ENCODE measurements at places on chromosomes 3 and 15.

DNA sequence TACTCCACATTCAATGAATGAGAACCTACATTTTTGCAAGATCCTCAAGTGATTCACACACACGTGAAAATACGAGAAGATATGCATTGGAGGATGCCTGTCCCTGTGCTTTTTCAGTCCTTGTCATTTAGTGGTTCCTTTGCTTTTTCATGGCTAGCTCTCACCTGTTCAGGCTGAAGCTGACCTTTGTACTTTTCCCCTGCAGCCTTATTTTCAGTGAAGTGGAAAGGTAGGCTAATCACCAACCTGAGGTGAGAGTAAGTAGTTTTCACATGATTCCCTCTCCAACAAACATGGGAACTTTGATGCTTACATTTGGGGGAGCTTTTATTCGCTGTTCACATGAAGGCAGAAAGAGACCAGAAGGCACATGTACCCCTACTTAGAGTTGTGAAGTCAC, 8.3 kb downstream of the ITPR1 start:
- no peak for DNase-seq

- DNase-seq = peak; percentile 19
These were observed 728 bp downstream of the TRANK1 start for GRCh38 chr3:36944012-36944640.

DNA sequence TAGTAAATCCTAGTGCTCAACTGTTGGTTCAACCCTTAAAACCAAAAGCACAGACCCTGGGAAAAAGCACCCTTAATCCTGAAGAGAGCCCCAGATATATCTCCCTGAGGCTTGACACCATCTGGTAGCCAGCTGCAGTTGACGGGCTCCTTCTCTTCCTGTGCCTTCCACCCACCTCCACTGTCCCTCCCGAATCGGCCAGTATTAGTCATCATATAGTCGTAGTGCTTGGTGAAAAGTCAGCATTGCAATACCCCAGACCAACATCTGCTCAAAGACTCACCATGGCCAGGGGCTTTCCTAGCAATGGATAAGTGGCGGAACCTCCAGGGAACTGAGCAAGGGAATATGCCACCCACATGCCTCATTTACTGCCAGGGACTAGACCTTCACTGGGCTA, 125.6 kb upstream of the CRBN start:
- no peak for DNase-seq

- DNase-seq = no peak
These were observed 109.0 kb upstream of the SLC2A2 start for GRCh38 chr3:171135549-171135948.

GRCh38 chr15:63186065-63186464, 3.3 kb upstream of the RAB8B start:
- no peak for DNase-seq

DNA sequence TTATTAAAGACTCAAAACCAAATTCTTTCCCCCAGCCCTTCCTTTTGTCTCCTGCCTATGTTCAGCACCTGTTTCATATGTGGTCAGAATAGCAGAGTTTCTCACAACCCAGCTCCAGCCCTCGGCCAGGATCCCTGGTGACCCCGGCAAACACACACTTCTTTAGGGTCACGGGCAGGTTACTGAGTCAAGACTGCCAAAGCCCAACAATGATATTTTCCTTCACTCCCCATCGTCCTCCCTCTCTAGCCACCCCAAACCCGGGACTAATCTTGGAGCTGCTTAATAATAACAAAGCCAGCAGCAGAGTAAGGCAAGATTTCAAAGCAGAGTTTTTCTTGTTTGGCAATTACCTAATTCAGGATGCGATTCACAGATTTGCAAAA, 25.5 kb downstream of the RARB start:
- no peak for DNase-seq

GRCh38 chr3:186693843-186694242, 23.3 kb upstream of the KNG1 start:
- DNase-seq = no peak

GRCh38 chr3:186783731-186784515, 546 bp downstream of the EIF4A2 start:
- peak; percentile 62 for DNase-seq

DNA sequence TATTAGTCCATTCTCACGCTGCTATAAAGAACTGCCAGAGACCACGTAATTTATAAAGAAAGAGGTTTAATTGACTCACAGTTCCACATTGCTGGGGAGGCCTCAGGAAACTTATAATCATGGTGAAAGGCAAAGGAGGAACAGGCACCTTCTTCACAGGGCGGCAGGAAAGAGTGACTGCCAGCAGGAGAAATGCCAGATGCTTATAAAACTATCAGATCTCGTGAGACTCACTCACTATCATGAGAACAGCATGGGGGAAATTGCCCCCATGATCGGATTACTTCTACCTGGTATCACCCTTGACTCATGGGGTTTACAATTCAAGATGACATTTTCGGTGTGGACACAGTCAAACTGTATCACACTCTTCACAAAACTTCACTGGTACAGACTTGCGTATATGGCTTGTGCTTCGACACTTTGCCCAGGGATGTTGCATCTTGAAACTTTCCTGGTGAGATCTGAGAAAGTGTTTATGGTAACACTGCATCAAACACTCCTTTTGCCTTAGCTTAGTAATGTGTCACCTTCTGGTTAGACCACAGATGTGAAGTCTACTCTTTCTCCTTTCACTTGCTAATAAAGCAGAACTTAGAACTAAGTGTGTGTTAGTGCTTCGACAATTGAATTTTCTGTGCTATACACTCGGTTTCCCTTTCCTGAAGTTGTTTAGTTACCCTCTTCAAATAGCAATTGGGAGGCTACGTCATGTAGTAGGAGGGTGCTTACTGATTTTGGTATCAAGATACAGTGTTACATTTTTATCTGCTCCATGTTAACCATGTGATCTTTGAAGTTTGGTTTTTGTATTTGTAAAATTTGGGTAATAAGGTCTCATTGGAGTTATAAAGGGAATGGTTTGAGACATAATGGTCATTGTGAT, 185.7 kb downstream of the LPP start:
- DNase-seq = peak; percentile 36

Data from stimulated activated CD4-positive, alpha-beta T cell treated with anti-CD3 and anti-CD28 coated beads, Interleukin-15, amount 100 ng/mL, for 48 hours (primary cell).